CD8-positive, alpha-beta T cell (primary cell): ENCODE measurements at places on chromosomes 11 and 22.

DNA sequence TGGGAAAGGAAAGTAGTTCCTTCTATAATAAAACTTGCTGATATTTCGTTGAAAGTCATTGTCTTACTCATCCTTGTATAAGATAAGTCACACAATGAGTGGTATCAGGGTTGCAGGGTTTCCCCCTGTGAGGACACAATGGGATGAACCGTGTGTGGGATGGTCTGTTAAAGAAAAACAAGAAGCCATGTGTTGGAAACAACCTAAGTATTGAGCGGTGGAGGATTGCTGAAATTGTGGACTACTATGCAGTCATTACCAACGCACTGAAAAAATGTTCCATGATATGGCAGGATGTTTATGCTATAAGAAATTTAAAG is 28.6 kb downstream of the PTPRJ start:
- DNase-seq: no peak

- DNase-seq: no peak
Measured at GRCh38 chr11:119706029-119706428, 23.0 kb downstream of the NECTIN1 start.

DNA sequence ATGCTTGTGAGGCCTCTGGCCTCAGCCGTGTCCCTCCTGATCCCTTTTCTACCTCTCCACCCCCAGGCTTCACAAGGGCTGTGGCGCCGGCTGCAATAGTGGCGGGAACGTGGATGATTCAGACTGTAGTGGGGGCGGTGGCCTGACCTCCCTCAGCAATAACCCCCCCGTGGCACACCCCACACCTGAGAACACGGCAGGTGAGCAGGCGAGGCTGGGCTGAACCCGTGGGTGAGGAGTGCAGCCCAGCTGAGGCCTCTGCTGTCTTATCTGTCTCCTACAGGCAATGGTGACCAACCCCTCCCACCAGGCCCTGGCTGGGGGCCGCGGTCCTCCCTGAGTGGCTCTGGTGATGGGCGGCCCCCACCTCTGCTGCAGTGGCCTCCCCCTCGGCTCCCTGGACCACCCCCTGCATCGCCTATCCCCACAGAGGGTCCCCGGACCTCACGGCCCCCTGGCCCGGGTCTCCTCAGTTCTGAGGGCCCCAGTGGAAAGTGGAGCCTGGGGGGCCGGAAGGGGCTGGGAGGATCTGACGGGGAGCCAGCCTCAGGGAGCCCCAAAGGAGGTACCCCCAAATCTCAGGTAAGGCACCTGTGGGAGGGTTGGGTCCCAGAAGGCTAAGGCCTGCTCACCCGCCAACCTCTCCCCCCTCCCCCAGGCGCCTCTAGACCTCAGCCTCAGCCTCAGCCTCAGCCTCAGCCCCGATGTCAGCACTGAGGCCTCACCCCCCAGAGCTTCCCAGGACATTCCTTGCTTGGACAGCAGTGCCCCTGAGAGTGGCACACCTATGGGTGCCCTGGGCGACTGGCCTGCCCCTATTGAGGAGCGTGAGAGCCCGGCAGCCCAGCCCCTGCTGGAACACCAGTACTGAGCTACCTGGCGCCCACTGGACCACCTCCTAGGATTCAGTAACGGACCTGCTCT is 1.5 kb upstream of the SIPA1 start:
- no peak for DNase-seq

DNA sequence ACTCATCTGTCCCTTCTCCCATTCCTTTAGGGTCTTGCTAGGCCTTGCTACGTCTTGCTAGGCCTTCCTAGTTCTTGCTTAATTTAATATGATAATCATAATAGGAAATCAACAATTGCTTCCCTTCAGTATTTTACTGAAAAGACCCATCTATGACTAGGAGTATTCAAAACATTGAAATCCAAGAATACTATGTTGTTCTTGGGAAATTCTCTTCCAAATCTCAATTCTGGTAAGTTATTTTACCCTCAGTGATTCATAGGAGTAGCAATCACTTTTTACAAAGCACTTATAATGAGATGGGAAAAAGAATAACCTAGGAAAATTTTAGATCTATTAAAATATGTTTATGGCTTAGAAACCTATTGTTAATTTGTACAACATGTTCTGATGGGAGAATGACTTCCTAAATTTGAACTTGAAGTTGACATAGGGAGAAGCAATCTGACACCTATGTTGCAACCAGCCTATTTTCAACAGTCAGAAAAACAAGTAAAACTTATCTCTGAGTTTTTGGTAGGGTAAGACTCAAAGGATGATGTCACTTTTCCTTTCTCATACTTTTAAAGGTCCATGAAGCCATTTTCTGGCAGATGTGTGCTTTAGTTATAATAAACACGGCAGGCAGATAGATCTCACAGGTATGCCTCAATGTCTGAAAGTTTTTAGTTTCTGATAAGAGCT is 29.5 kb upstream of the HIPK3 start:
- no peak for DNase-seq

- DNase-seq: no peak
Measured at GRCh38 chr11:16286095-16286494, 70.3 kb downstream of the SOX6 start.

DNA sequence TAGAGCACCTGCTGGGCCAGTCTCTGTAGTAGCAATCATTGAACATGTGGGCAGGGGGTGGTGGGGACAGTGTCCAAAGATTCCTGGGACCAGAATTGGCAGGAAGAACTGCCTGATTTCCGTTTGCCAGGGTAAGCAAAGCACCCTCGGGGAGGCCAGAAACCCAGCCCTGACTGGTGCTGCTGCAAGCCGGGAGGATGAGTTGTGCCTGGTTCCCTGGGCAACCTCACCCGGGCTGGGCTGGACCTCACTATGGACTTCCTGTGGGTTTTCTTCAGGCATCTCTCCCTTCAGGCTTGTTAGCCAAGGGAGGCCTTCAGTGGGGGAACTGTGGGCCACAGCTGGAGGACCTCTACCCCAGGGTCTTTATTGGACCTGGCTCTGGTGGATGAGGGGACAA is 8.0 kb upstream of the POU2F3 start:
- DNase-seq: no peak

- peak; percentile 55 for DNase-seq
Measured at GRCh38 chr11:44538375-44539054, 26.9 kb upstream of the CD82 start.

DNA sequence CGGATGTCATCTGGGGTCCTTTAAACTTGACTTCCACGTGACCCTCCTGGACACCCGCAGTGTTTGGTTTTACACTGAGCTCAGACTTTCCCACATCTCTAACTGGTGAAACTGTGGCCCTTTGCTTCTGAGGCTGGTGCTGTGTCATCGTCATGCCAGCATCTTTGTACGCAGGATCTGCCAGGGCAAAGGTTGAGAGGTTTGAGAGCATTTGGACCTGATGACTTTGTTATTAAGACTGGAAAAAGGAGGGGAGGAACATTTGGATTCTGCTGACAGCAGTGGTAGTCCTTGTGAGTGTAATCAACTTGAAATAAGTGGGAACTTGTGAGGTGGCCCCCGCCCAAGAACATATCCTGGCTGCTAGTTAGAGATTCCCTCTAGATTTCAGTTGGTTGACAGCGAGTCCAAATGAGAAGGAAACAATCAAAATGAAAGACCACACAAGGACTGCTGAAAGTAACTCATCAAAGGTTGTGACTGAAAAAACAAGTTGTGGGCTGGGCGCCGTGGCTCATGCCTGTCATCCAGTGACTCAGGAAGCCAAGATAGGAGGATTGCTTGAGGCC is 102.5 kb downstream of the KIAA1671 start:
- DNase-seq: no peak

DNA sequence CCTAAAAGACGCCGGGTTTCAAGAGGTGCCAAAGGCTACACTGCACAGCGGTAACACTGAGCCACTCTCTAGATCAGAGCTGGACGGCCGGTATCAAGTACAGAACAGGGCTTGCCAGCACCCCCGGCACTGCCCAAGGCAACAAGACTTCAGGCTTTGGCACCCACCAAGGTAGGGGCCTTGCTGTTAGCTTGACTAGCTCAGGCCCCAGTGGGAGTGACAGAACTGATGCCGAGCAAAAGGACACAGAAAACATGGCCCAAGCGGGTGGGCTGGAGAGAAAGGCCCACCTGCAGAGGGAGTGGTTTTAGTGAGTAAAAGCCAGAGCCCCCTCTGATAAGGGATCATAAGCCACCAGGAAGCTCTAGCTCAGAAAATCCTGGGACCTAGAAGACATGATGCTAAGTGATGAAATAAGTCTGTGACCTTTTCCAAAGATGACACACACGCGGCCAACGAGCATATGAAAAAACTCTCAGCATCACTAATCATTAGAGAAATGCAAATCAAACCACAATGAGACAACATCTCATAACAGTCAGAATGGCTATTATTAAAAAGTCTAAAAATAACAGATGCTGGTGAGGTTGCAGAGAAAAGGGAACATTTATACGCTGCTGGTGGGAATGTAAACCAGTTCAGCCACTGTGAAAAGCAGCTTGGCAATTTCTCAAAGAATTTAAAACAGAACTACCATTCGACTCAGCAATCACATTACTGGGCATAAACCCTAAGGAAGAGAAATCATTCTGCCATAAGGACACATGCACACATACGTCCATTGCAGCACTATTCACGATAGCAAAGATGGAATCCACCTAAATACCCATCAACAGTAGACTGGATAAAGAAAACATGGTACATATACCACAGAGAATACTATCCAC is 12.9 kb downstream of the EHD1 start:
- DNase-seq: no peak

DNA sequence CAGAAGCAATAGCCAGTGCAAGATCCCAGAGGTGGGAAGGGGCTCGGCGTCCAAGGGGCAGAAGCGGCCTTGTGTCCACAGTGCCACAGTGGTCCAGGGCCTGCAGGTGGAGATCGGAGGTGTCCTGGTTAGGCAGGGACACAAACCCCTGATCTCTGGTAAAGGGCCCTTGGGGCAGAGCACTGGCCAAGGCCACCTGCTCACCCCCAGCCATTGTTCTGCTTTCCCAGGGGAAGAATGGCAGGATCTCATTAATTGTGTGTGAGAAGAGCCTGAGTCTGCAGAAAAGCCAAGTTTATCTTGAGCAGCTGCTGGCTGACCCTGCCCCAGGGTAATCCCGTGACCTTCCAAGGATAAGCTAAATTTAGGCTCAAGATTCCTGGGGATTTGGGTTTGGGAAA is 3.1 kb upstream of the CLDN5 start:
- DNase-seq: no peak

DNA sequence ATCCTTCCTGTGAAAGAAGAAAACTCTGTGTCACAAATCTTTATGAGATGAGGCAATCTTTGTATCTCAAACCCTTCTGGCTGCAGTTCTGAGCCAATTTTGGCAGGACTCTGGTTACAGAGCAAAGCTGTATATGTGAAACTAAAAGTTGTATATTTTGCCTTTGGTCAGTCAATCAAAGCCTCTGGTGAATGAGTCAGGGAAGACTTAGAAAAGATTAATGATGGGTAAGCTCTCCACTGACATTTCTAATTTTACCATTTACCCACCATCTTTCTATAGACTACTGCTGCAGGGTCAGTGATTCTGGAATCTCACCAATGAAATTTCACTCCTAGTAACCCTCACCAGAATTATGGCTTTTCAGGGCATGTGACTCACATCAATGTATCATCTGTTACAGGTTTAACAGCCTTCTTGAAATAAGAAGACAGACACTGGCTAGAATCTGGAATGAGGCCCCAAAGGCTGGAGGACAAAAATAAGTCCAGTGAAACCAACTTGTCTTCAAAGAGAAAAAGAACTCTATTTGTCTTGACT is 43.3 kb downstream of the USP35 start:
- no peak for DNase-seq

GRCh38 chr22:22770280-22770871 is 117.2 kb upstream of the IGLL5 start:
- DNase-seq: peak; percentile 66

- DNase-seq: peak; percentile 44
Measured at GRCh38 chr11:65274735-65275682, 13.2 kb downstream of the POLA2 start.

DNA sequence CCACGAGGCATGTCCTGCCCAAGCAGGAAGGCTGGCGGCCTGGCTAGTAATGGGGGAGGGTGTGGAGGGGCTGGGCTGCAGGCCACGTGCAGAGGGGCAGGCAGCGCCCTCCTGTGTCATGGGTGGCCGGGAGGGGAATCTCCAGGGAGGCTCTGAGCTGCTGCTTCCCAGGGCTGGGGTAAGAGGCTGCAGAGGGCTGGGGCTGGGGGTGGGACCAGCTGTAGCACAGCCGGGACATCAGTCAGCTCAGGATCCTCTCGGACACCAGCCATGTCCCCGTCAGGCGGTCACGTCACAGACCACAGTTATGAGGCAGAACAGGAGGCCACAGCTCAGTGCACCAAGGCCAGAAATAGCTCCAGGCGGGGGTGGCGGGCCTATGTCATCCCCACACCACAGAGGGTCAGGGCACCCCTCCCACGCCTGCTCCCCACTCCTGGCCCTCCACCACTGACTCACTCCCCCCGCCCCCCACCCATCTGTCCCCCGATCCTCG is 21.1 kb downstream of the RTN4R start:
- no peak for DNase-seq

DNA sequence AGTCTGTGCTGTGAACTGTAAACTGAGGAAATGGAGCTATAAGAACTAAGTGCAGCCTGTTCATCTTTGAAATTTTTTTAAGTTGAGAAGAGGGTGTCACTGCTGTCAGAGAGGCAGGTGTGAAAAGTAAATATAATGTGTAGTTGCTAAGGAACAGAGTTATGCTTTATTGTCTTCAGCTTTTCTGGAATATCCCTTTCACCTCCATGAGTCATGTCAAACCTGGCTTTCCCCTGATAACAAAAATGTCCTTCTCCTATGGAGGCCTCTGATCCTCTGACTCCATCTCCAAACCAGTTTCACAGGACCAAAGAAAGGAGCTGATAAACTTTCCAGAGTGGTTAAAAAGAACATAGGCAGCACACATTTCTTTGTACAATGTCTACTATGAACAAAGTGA is 12.8 kb upstream of the MUC15 start:
- no peak for DNase-seq

- DNase-seq: no peak
Measured at GRCh38 chr11:50178737-50179136, 146.1 kb downstream of the OR4C45 start.

DNA sequence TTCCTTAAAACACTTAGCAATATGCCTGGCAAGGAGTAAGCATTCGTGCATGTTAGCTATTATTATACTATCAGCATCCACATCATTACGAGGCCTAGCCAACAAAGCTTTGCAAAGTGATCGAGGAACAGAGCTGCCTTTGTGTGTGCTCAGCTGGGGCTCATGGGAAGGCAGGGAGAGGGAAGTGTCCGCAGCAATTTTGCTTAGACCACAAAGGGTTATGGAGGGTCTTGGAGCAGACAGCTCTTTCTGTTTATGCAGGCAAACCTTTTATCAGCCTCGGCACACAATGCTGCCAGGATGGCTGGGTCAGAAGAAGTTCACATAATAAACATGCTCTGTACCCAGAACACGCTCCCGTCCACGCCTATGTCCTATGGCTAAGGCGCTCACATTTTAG is 10.9 kb upstream of the DKK3 start:
- no peak for DNase-seq

- no peak for DNase-seq
Measured at GRCh38 chr11:88363648-88364065, 26.1 kb upstream of the CTSC start.

DNA sequence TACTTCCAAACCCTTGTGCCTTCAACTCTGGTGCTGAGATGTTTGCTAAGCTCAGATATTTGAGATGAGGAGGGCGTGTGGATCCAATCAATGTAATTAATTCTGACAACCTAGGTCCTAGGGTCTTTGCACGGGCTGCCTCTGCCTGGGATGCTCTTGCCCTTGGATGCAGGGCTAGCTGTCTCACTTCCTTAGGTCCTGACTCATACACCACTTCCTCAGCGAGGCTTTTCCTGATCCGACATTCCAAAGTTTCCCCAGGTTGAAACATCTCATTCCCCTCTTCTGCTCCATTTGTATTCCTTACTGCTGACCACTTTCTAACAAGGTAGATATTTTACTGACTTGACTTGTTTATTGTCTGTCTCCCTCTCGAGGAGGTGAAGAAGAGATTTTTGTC is 43.0 kb upstream of the NTM start:
- DNase-seq: no peak
